HFFc6 (cell line): ENCODE measurements at places on chromosomes 4 and X. TPM values are rescaled to one million over a fixed set of nuclear protein-coding genes. Genes with fewer than 3 reads are reported as not detected.

GUCY1A1 gene
- not detected in 3 replicates for total RNA-seq

RNF175 gene
- total RNA-seq, result not detected in 3 replicates

MTNR1A gene
- not detected in 3 replicates for total RNA-seq

SSX4 gene
- total RNA-seq, result not detected in 3 replicates

- DNase-seq, result no peak
These were observed 9.5 kb downstream of the MAB21L2 start for GRCh38 chr4:150591406-150591805.

DNA sequence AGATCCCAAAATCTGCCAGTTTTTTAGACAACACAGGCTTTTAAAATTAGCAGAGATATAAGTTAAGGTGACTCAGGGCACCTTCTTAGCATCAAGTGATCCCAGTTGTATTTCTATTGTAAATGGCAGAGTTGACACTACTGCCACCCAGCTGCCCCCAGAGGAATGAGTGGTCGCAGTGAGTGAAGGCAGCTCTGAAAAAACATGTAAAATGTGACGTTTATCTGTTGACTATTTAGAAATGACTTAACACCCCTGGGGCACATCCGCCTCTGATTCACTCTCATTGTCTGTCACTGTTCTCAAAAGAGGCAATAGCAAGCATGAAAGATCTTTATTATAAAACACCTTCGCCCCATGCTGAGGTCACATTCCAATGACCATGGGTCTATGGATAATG, 592.4 kb downstream of the ACTRT1 start:
- DNase-seq, result no peak

DNA sequence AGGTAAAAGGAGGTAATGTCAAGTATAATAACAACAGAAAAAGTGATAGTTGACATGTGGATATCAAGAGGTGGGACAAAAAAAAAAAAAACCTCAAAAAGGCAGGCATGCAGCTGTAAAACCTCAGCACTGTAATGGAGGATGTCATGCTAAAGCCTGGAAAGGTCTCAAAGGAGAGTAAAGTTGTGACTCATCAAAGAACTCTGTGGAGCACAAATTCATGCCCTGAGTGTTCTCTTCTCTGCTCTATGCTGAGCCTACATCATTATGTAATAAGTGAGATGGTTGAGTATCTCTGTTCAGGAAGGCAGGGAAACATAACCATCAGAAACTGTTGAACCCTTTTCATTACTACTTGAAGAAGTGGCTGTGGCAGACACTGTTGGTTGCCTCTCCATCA, 597.8 kb downstream of the BCOR start:
- DNase-seq, result no peak

DNA sequence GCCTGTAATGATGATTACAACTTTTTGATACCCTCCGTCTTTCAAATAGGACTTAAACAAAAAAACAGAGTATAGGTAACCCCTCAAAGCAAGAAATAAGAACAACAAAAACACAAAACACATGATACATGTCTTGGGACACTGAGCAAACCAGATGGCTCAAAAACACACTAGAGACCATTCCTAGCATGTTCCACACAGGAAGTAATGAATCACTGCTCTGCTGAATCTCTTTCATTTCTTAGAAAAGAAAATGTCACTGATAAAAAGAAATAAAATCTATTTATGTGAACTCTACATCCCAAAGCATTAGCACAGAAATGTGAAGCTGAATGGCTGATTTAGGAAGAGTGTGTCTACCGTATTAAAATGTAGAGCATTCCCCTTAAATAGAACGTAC, 134.5 kb upstream of the IL15 start:
- no peak for DNase-seq

DNA sequence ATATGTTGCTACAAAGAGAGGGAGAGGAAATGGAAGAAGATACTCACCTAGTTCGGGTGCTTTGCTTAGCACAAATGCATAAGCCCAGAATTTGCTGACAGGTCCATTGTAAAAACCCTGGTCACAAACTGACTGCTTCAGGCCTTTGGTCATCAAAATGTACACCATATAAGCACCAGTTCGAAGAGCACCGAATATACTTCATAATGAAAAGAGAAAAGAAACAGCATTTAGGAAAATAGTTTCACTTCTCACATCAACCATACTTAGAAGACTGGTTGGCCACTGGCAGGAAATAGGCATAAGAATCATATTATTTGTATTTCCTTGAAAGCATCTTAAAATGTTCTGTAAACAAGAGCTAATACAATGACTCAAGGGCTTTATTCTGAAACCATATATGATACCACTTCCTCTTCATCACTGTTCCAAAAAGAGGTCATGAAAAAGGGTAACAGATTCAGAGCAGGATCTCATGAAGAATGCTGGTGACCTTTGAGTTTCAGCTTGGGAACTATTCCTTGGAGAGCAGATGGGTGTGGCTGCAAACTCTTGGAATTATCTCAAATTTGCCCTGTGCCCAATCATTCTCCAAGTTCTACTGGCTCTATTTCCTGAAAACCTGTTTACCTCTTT, 138.7 kb downstream of the ELOVL6 start:
- no peak for DNase-seq

DNA sequence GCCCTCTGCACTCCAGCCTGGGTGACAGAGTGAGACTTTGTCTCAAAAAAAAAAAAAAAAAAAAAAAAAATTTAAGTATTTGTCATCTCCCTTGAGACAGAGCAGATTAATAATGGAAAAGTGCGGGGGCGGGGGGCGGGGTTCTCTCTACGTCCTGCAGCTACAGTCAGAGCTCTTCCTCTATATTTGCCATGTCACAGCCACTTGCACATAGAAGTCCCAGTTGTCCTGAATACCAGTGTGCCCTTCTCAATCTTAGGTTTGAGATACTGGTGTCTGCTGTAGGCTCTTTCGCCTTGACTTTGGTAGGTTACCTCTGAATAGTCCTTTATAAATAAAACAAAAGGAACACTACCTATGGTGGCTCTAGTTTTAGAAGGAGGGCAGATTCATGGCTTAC, 237.8 kb upstream of the PGRMC2 start:
- no peak for DNase-seq

DNA sequence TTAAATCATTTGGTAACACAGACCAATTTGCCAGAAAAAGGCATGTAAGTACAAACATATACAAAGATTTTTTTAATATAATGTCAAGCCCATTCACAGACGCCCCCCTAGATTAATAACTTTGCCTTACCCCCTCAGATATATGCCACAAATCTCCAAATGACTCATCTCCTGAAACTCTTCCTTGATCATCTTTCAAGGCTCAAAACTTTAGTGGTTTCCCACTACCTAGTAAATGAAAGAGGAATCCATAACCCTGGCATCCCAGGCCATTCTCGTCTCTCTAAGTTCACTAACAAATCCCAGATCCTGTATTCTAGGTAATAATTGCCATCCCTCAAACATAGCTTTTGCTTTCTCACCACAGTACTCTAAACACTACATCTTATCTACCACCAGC, 61.9 kb downstream of the PRSS12 start:
- no peak for DNase-seq

- DNase-seq, result no peak
These were observed 7.4 kb downstream of the HERC3 start for GRCh38 chr4:88599714-88600113.

- DNase-seq, result peak; percentile 42
These were observed 1.3 kb upstream of the CITED1 start for GRCh38 chrX:72306851-72307645.

- no peak for DNase-seq
These were observed 16.2 kb upstream of the FRMD7 start for GRCh38 chrX:132144061-132144460.

GRCh38 chr4:48343551-48343950, 2.2 kb downstream of the SLAIN2 start:
- DNase-seq, result no peak

DNA sequence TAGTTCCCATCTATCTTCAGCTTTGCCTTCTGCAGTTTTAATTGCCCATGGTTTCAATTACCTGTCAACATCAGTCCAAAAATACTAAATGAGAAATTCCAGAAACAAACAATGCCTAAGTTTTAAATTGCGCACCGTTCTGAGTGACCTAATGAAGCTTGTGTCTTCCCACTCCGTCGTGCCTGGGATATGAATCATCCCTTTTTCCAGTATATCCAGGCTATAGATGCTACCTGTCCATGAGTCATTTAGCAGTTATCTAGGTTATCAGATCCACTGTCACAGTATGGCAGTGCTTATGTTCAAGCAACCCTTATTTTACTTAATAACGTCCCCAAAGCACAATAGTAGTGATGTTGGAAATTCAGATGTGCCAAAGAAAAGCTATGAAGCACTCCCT, 363.6 kb upstream of the FAM241A start:
- no peak for DNase-seq

DNA sequence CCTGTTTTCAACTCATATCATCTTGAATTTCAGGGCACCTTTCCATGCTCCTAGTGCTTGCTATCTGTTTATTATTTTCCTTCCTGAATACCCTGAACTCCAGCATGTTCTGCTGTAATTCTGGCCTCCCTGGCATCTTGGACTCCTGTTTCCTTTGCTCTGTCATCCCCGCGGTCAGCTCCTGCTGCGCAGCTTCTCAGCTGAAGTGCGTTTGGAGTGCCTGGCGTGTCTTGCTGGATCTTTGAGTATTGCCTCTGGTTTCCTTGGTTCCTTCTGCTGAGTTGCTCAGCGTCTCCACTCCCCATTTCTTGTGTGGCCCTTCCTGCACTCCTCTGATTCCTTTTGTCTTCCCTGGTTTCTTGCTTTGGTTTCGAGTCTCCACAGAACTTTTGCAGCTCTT, 84.4 kb downstream of the HTT start:
- no peak for DNase-seq

DNA sequence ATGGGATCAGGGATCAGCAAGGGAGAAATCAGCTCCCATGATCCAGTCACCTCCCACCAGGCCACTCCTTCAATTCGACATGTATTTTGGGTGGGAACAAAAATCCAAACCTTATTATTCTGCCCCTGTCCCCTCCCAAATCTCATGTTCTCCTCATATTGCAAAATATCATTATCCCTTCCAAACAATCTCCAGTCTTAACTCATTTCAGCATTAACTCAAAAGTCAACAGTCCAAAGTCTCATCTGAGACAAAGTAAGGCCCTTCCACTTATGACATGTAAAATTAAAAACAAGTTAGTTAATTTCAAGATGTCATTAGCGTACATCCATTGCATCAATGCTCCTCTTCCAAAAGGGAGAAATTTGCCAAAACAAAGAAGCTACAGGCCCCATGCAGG, 22.0 kb downstream of the UGT2B4 start:
- DNase-seq, result no peak

GRCh38 chr4:88843067-88843685, 145.5 kb upstream of the NAP1L5 start:
- DNase-seq, result no peak

GRCh38 chr4:56737666-56738065, 56.6 kb upstream of the HOPX start:
- DNase-seq, result no peak

DNA sequence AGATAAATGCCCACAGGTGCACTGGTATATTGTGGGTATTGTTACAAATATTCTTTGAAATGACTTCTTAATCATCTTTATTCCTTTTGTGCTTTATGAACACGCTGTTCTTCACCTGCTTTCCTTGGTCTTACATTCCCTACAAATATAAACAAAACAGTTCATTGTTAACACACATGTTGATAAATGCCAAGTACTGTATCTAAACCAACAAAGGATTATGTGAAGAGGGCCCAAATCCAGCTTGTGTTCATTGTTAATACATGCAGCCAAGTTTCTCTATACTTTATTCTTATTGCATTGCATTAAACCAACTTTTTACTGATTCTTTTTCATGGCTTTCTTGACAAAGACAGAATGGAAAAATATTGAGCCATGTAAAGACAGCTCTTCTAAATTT, 42.8 kb downstream of the AREG start:
- DNase-seq, result no peak

GRCh38 chrX:25067271-25068172, 51.8 kb upstream of the ARX start:
- DNase-seq, result no peak

DNA sequence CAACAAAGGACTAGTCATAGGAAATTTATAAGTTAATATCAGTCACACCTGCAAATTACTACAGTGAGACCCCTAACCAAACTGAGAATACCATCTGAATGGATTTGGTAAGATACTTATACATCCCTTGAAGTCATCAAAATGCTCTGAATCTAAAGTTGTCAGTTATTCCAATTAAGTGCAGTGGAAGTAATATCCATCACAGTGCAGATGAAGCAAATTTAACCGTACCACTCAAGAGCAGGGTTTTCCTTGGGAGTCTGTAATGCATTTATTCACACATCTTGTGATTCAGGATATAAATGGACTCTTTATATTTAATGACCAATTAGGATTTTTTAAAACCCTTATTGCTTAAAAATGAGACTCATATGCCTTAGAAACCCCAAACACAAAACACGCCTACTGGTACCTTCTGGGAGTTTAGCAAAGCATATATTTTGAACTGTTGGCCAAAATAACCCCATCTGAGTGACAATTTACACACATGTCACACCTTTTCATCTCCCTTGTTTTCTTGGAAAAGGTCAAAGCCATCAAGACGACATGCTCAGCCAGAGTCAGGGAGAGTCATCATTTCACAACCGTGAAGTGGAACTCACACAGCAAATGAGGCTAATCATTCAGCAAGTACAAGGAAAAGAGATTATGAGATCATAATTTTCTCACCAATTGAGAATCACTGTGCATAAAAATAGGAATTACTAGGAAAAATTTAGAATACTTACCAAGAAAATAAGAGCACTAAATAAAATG, 303.7 kb downstream of the HNRNPD start:
- no peak for DNase-seq

GRCh38 chr4:114874321-114874720, 239.1 kb downstream of the NDST4 start:
- DNase-seq, result no peak

GRCh38 chrX:9650091-9650490, 115.6 kb downstream of the GPR143 start:
- DNase-seq, result no peak

GRCh38 chr4:77950203-77950602, 87.6 kb downstream of the MRPL1 start:
- DNase-seq, result no peak

GRCh38 chr4:75391489-75392166, 122.6 kb downstream of the RCHY1 start:
- no peak for DNase-seq

GRCh38 chr4:152247271-152247975, 288.5 kb downstream of the FBXW7 start:
- DNase-seq, result no peak

- no peak for DNase-seq
These were observed 39.8 kb downstream of the IRF2 start for GRCh38 chr4:184434501-184435066.
